ENCODE measurements at places on chromosomes 4 and X.

DNA sequence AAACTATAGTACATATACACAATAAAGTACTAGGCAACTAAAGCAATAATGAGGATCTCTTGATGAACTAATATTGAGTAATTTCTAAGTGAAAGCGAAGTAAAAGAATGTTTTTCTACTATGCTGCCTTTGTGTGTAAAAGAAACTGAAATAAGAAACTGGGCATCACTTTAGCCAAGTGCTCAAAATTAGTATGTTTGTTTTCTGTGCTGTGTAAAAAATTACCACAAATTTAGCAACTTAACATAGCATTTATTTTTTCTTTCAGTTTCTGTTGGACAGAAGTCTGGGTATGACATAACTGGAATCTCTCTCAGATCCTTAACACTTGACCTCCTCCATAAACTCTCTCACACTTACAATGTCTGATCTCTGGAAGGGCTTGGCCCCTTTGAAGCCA, 687.1 kb upstream of the MAGEB2 start:
- DNase-seq = no peak

- no peak for DNase-seq
Observed at GRCh38 chr4:140705625-140706275, 50.4 kb downstream of the TBC1D9 start.

DNA sequence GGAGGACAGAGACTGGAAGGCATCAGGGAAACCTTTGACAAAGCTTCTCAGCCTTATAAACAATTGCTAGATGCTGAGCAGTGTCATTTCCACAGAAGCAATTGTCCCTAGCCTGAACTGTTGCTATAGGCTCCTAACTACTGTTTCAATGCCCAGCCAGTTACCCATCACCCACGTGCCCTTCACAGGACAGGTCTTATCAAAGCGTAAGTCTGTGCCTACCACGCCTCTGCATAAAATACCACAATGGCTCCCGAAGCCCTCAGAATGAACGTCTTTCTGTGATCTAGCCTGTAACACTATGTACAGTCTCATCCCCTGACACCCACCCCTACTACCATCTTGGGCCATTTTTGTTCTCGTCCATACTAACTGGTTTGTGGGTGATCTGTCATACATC, 134.3 kb downstream of the STK32B start:
- DNase-seq = no peak

GRCh38 chr4:140641789-140642439, 73.2 kb upstream of the UCP1 start:
- no peak for DNase-seq

DNA sequence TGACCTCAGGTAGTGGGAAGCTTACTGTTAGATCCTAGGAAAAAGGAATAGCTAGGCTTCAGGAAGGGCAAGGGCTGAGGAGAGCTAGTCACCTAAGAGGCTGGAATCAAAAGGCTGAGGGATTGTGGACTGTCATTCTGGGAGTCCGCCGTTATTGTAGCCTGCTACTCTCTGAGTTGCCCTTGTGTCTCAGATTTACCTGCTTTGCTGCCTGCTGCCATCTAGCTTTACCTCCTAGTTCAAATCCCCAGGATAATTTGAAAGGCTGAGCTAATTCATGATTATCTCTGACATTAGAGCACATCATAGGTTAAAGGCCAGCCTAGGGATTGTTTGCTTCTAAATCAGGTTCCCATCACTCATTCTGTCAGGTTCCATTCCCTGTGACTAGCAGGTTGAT, 120.2 kb downstream of the FHIP1A start:
- no peak for DNase-seq

DNA sequence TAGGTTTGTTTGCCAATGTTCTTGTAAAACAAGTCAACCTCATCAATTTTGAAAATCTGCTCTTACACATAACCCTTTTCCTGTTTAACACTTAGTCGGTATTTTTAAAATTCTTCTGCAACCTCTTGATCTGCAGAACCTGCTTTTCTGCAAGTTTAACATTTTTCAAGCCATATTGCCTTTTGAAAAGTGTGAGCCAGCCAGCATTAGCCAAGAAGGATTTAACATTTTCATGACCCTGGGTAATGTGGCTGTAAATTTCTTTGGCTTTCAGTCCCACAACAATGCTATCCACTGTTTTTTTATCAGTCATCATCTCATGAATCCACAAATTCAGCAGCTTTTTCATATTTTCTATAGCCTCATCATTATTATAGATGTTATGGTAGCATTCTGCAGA, 956.5 kb downstream of the FAT4 start:
- no peak for DNase-seq

- DNase-seq = no peak
Observed at GRCh38 chrX:16931371-16931770, 15.1 kb upstream of the REPS2 start.

DNA sequence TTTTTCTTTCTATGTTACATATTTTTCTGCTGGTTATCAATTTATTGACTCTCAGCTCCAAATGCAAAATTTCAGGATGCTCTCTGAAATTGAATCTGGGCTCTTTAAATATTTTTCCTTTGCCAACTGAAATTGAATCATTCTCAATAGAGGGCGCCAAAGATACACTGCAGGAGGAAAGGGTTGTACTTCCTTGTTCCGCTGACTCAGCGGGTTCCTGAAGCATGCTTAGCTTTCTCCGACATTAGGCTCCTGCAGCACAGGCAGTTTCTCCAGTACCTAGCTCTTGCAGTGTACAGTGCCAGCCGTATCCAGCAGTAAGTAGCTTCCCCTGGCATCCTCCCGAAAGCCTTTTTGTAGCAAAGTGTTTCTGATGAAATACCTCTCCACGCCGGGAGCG, 28.8 kb upstream of the CFAP47 start:
- peak; percentile 20 for DNase-seq

DNA sequence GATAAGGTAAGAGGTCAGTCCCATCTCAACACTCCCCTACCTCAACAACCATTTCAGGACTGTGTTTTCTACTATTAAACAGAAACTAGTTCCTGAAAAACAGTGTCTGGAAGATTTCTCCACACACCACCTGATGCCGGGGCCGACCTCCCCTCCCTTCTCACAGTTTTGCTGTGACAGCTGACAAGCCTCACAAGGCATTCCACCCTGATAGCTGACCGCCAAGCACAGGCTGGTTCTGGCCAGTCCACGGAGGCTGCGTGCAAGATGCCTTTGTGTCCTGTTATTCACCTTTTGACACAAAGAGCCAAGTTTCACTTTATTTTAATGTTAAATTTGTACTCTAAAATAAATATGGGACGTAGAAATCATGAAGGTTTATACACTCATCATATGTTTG, 758.6 kb downstream of the PDHA2 start:
- no peak for DNase-seq

DNA sequence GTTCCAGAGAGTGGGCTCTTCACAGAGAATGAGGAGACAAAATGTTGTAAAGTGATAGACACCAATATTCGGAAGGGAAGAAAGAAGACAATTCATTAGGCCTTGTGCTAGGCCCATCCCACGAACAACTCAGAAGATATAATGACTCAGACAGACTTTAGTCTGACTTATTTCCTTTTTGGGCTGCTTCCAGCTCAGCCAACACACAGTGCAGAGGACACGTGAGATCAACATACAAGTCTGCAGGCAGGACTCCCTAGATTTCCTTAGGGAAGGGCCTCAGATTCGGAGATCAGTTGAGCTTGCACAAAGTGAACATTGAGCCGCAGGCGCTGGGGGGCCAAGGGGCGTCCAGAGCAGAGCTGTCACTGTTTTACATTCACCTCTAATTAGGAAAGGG, 290.7 kb upstream of the TENM3 start:
- no peak for DNase-seq

- DNase-seq = no peak
Observed at GRCh38 chr4:146275370-146275769, 61.0 kb downstream of the REELD1 start.

- DNase-seq = no peak
Observed at GRCh38 chr4:185722029-185722316, 90.0 kb downstream of the SORBS2 start.

DNA sequence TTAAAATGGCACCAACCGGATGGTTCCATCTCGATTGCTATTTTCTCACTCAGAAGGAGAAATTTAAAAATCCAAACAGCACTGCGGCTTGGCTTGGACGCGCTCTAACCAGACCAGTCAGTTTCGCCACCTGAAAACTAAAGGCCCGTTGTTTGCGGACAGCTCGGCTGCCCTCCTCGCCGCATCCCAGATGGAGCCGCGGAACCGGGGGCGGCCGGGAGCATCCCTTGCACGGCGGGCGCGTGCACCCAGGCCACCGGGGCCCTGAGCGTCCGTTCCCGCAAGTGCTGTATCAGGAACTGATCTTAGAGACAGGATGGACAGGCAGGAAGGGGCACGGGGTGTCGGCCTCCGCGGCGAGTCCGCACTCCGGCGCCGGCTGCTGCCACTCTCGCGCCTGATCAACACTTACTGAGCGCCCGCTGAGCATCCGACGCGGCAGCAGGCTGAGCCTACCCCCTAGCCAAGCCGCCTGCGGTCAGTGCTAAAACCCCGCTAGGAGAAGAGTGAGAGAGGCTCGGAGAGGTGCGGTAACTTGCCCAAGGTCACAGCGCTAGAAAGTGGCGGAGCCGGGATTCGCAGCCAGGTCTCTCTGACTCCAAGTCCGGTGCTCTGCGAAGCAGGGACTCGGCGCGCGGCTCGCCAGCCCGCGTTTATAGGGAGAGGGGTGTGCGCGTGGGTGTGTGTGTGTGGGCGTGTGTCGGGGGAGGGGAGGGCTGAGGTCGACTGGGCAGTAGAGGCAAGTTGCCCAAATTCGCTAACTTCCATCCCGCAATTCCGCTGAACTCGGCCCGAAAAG, at the start of gene CITED1:
Gene CITED1, minus strand, starts transcription at position 629 of the 799 bp plus-strand sequence. CDS start 3,045 bp downstream, outside the sequence.
- DNase-seq = peak; percentile 28

DNA sequence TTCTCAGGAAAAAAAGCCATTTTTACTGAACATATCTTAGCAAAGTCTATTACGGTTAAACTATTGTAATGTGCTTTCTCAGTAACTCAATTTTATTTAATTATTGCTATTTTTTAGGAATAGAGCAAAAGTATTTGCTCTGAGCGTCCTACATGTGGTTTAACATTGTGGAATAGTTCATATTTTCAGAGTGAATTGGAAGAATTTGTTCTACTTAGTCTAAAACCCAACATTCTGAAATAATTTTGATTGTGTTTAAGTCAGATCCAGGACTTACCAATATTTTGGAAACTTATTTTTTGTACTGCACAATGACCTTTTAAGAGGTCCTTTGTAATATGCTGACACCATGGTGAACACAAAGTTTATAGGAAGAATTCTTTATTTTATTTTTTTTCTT, 27.2 kb downstream of the CXCL1 start:
- DNase-seq = no peak

GRCh38 chr4:112664611-112665010, 27.7 kb downstream of the LARP7 start:
- DNase-seq = no peak

DNA sequence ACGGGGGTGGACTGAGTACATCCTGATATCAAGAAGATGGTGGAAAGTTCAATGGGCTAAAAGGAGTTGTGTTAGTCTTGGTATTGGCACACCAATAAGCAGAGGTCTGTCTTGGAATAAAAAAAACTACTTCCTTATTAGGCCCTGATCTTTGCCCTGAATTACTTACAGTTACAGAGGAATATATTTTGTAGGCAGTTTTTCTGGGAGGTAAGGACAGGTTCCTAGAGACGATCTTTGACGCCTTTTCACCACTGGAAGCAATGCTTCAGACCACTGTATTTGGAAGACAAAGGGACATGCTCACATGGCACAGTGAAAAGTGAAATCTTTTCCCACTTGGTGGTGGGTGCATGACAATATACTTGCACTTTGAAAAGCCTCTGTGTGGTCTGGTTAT, 618 bp upstream of the XK start:
- DNase-seq = no peak

GRCh38 chrX:119398974-119399771, at the start of gene SLC25A43:
TSS of gene SLC25A43 (plus strand) at chrX:119399336. CDS start at chrX:119399404, 68 bp downstream.
- DNase-seq = peak; percentile 43

- DNase-seq = no peak
Observed at GRCh38 chr4:35734381-35735098, 509.8 kb downstream of the ARAP2 start.

- DNase-seq = no peak
Observed at GRCh38 chr4:683247-683897, 5.6 kb downstream of the SLC49A3 start.

- DNase-seq = no peak
Observed at GRCh38 chr4:91280551-91281290, 1023.0 kb upstream of the GRID2 start.

GRCh38 chr4:54550395-54551171, 107.2 kb upstream of the KIT start:
- no peak for DNase-seq

DNA sequence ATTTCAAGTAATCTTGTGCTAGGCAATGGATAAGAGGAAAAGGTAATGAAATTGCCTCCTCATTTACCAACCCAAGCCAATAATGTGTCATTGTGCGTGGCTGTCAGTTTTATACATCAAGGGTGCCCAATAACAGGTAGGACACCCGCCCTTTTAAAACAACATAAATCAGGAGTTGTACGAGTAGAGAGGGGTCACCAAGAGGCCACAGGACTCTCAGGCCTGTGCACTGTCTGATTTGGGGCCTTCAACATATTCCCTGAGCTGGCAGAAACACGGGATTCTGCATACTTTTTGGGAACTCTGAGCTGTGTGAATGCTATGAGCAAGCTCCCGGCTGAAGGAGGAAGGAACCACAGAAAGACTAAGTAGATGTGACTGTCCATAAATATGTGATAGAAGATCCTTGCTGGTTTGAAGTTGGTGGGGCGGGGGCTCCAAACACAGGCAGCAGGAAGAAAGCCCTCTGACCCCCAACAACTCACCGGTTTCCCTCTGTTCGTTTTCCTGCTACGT, 82.7 kb upstream of the MAML3 start:
- DNase-seq = no peak

GRCh38 chr4:170988446-170988845, 824.8 kb upstream of the GALNTL6 start:
- DNase-seq = no peak

DNA sequence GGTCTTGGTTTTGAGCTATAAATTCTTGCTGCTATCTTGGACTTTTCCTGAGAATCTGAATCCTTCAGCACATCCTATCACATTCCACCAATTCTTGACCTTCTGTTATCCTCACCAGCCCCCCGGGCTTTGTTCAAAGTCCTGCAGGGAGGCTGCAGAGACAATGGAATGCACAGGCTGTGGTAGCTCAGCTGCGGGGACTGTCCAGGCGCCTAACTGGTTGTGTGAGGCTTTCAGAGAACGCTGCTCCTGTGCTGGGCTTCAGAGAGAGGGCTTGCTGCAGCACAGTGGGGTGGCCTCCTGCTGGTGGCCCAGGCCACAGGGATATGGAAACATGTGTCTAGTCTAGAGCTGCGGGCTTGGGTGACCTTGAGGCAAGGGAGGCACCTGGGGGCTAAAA, 196.3 kb upstream of the GATB start:
- no peak for DNase-seq

DNA sequence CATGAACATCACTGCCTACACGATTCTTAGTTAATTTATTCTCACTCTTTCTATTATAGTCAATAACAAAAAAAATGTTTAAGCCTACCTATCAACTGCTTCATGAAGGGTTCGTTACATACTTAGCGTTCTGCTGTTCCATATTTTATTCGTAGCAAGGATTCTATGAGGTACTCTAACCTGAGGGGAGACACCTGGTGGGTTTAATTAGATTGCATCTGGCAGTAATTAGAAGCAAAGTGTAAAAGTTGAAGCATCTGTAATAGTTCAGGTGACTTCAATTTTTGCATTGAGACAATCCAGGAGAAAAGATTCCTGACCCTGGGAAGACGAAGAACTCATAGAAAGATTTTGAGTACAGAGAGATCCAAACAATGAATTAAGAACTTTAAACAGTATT, 1655.8 kb upstream of the TENM3 start:
- DNase-seq = no peak
